ENCODE measurements at places on chromosomes 16 and 17. TPM values are rescaled to one million over a fixed set of nuclear protein-coding genes. Genes with fewer than 3 reads are reported as not detected.

GRCh38 chr17:4499431-4500190, 930 bp downstream of the SPNS2 start:
- no peaks in the 10 kb centered on the region for H3K36me3 ChIP-seq
- H3K4me3 ChIP-seq = peak overlapping the region; percentile 11
- no peak for DNase-seq
- peak overlapping the region; percentile 18 for H3K27ac ChIP-seq

GRCh38 chr17:59370593-59371299, 39.3 kb downstream of the YPEL2 start:
- H3K27me3 ChIP-seq = no peaks in the 10 kb centered on the region
- H3K4me3 ChIP-seq = no peak overlapping the region
- no peaks in the 10 kb centered on the region for H3K36me3 ChIP-seq
- no peak for DNase-seq
- peak overlapping the region; percentile 93 for H3K27ac ChIP-seq

GRCh38 chr16:30921748-30922419, 1.5 kb upstream of the FBXL19 start:
- H3K27ac ChIP-seq = peak overlapping the region; percentile 93
- H3K27me3 ChIP-seq = no peaks in the 10 kb centered on the region
- DNase-seq = peak; percentile 93
- H3K36me3 ChIP-seq = no peaks in the 10 kb centered on the region
- H3K4me3 ChIP-seq = peak overlapping the region; percentile 31

- H3K27ac ChIP-seq = no peak overlapping the region
- no peaks in the 10 kb centered on the region for H3K36me3 ChIP-seq
- no peaks in the 10 kb centered on the region for H3K4me1 ChIP-seq
- H3K4me3 ChIP-seq = no peak overlapping the region
- peak; percentile 30 for DNase-seq
- H3K27me3 ChIP-seq = peaks cover 4% of the 10 kb centered on the region
Observed at GRCh38 chr16:24499193-24499814, 40.1 kb upstream of the RBBP6 start.

SOST gene
- not detected for total RNA-seq
